ENCODE measurements at places on chromosomes 16 and 17. TPM values are rescaled to one million over a fixed set of nuclear protein-coding genes. Genes with fewer than 3 reads are reported as not detected.

RMI2 gene
- total RNA-seq = 10.9 TPM

DBF4B gene
- total RNA-seq = 6.1 TPM

TBC1D3 gene
- total RNA-seq = not detected

EPN3 gene
- 0.26 TPM for total RNA-seq

Data from epithelial cell of alveolus of lung (primary cell).